Choroid plexus epithelial cell (primary cell): ENCODE measurements at places on chromosomes 6 and 20.

GRCh38 chr6:11908436-11909105 lies 103.5 kb upstream of the HIVEP1 start:
- no peak for DNase-seq

DNA sequence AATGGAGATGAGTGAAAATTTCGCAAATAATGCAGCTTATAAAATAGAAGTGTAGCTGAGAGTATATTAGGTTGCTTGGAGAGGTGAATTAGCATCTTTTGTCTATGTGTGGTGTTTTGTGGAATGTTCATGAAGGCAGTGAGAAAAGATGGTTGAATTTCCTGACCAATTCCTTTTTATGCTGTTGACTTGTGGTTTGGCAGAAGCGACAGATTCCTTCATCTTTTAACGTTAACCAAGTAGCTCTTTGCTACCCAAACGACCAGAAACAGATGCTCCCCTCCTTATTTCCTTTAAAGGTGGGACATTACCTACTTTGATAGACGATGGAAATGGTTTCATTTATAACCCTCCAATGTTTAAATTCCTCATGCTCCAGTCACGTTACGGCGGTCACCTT lies 390.5 kb downstream of the QKI start:
- DNase-seq = no peak

DNA sequence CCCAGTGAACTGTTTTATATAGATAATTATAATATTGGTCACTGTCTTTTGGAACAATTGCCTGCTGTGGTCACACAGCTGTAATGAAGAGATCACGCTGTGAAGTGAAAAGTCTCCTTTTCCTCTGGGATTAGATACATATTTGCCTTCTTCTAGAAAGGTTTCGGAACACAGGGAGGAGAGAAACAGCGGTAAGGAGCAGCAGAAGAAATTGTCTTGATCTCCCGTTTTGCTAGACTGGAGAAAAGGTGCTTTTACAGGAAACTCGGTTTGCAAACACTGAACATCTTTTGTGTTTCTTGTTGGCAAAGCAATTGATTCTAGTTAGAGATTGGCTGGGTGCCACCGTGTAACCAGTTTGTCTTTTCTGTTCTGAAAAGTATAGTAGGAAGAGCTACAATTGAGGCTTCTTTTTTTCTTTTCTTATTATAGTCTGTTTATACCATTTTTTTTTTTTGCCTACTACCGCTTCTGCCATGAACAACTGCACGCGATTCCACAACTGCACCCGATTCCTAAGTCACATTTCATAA lies 404.1 kb upstream of the ID4 start:
- DNase-seq = peak; percentile 43

- DNase-seq = no peak
Observed at GRCh38 chr6:41716516-41717391, 18.7 kb downstream of the TFEB start.

DNA sequence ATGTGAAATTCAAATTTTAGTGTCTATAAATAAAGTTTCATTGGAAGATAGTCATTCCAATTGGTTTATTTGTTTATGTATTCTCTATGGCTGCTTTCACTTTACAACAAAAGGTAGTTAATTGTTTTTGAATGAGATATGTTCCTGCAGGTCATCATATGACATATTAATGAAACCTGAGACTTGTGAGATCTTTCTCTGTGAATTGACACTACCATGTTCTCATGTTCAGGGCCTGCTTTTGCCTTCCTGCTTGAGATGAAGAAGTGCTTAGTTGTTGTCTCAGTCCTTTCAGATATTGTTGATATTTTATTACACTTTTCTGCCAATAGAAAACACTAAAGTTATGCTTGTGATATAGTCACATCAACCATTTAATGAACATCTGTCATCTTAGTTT lies 132.5 kb downstream of the UTRN start:
- DNase-seq = peak; percentile 70

GRCh38 chr6:167303675-167304625 lies 12.8 kb downstream of the UNC93A start:
- DNase-seq = no peak

- no peak for DNase-seq
Observed at GRCh38 chr20:61929971-61930666, 135.6 kb downstream of the TAF4 start.

GRCh38 chr6:167811040-167811439 lies 15.7 kb upstream of the AFDN start:
- DNase-seq = no peak

DNA sequence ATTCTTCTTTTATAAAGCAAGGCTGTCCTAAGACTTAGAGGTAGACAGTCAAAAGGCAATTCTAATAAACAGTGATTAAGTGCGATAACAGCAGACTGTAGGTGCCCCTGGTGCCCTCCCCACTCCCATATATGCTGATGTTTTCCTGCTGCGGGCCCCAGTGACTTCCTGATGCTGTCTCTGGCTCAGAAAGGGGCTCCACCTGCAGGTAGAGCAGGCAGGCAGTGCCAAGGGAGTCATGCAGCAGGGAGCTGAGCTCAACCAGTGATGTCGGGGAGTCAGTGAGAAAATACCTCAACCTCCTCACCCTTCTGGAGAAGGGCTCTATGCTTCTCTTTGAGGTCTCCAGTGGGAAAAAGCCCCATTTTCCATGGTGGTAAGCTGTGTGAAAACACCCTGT lies 126.7 kb upstream of the SSTR4 start:
- no peak for DNase-seq

DNA sequence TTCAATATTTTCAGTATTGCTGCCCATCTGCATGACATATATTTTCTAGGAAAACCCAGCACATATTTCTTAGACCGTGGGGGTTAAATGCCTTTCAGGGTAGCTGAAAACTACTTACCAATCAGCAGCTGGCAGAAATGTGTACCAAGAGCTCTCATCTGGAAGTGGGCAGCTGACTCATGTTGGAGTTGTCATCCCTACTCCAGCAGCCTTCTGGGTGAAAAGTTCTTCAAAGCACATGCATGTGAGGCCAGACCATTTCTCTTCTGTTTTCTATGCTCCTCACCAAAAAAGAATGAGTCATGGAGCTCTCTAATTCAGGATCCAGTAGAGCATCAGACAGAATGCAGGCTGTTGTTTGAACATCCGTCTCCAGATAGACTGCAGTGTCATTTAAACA lies 135.5 kb downstream of the PAX1 start:
- no peak for DNase-seq

DNA sequence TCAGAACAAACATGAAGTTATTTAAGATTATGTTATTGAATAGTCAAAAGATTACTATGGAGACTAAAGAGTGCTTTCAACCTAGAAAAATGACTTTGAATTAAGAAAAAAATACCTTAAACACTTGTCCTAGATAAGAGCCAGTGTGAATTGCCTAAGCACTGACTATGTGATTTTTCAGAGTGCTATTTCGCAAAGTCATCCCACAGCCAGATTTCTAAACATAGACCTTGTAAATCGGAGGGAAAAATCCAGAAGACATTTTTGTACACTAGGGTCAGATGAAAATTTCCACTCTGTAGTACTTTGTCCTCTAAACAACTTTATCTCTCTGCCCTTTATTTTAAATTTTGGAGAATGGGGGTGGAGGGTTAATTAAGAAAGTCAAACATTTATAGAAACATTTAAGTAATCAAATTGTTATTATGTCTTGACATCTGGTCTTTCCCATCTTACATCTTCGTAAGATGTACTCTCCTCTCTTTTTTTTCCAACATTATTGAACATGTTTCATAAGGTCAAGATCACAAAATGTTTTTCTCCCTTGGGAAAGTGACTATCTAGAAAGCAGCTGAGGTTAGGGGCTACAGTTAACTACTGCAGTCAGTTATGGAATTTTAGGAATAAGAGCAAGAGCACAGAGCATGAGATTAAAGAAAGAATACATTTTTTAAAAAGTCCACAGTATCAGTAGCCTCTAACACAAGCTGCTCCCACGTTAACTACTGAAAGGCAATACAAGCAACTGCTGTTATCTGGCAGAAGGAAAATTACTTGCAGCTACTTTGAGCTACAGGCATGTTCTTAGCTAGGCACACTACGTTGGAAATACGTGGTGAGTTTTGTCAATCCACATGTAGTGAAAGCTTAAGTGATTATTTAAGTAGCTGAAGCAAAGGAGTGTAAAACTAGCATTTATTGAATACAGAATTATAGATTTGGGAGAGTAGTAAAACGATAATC lies 648.5 kb downstream of the HTR1B start:
- DNase-seq = peak; percentile 62

DNA sequence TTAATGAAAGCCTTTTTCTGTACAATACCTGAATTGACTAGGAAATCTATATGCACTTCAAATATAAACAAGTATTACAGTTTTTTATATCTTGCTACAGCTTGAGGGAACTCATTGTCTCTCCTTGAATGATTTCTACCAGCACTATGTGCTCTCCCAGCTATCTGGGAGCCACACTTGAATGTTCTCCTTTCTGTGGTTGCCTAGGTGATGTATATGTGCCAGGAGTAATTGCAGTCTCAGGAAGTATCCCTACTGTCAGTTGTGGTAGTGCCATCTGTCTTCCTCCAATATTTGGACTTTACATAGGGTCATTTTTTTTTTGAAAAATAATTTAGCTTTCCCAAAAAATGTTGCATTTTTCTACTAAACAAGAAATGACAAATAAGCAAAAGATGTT lies 288.0 kb upstream of the PLCB4 start:
- DNase-seq = no peak

- DNase-seq = peak; percentile 69
Observed at GRCh38 chr6:159134701-159135364, 34.4 kb upstream of the FNDC1 start.
